ENCODE measurements at places on chromosomes 4 and X.

DNA sequence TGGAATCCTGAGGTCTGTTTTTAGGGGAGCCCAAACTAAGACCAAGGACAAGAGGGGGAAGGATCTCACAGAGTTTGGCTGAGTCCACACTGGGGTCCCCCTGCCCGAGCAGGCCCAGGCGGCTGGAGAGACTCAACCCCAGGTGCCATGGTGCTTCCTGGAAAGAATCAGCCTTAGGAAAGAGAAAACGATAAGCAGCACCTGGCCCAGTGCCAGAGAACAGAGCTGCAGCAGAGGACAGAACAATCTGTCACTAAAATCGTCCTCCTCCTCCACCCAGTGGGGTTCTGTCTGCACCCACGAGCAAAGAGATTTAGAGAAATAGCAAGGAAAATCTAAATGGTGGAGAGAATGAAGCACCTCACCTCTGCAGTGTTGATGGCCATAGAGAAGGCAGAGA, 470.5 kb downstream of the BCOR start:
- no peak for DNase-seq

DNA sequence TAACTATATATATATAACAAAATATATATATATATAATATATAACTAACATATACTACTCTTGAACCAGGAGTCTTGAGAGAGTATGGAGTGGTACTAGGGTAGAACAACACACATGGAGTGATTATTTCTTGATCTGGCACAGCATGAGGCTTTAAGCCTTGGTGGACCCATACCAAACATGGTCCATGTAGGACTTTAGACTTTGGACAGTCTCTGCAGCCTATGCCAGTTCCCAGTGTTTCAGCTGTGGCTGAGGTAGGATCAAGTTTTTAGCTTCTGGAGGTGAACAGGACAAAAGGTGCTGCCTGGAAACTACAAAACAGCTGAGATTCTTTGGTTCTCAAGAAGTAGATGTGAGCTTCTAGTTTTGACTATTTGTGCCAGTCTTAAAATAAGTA, 20.6 kb downstream of the CORIN start:
- no peak for DNase-seq

DNA sequence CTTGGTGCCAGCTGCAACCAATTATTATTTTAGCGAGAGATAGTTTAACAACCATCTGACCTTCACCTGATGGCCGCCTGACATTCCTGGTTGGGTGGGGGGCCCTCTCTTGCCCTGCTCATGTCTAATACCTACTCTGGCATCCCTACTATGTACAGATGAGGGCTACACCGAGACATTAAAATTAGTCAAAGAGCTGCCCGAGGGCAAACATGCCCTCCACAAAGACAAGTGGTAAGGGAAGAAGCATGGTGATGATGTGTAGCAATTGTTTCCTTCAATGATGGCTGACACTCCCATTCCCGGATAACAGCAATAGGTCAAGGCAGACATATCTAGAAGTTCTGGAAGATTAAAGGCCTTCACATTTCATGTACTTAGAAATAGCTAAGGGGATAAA, 49.6 kb downstream of the MAP7D3 start:
- no peak for DNase-seq

- DNase-seq: no peak
These were observed 7.7 kb upstream of the TMEM271 start for GRCh38 chr4:583820-584219.

- DNase-seq: no peak
These were observed 1.2 kb downstream of the PRMT9 start for GRCh38 chr4:147682755-147683154.

DNA sequence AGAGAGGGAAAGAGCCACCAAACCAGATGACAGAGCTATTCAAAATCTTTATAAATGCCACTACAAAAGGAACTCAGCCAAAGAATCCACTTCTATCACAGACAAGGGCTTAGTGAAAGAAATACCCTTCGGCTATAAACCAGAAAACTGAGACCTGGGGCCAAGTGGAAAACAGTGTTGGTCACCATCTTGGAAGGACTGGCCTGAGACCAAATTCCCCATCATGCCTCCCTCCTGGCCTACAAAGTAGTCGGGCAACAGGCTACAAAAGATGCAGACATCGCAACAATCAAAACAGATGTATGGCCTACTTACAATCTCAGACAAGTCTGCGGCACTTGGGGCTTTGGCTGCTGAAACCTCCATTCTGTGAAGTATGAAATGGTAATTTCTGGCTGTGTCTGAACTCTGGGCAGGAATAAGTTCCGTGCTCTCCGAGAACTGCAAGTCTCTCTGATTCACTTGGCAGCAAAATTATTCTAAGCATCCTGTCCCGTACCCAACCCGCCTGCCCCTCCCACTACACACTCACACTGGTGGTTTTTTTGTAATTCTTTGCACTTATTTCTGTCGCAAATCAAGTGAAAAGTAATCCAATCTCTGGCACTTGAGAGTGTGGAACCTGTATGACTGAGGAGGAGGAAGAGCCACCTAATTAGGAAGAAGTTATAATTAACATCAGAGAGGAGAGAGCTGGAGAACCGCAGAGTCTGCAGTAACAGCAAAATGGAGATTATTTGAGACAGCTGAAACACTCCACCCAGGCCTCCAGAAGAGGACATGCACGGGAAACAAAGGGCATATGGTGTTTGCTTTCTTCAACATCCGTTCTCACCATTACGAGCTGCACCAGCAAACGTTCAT, 87.8 kb downstream of the SH3KBP1 start:
- no peak for DNase-seq

DNA sequence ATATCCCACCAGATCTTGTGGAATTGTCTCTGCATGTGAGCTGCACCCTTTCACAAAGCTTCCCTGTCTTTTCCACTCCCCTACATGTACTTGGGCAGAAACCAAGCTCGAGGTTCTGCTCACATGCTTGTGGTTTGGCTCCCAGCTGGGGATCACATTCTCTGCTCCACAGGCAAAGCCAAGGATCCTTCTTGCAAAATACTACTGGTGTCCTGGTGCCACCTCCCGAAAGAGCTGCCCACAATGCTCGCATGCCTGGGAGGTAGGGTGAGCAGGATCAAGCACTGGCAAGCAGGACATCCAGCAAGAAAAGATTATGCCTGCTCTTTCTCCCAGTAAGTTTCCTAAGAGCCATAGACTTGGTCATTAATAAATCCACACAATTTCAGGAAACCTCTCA, 45.1 kb upstream of the PPARGC1A start:
- no peak for DNase-seq

GRCh38 chr4:142815834-142816233, 30.3 kb downstream of the INPP4B start:
- no peak for DNase-seq

DNA sequence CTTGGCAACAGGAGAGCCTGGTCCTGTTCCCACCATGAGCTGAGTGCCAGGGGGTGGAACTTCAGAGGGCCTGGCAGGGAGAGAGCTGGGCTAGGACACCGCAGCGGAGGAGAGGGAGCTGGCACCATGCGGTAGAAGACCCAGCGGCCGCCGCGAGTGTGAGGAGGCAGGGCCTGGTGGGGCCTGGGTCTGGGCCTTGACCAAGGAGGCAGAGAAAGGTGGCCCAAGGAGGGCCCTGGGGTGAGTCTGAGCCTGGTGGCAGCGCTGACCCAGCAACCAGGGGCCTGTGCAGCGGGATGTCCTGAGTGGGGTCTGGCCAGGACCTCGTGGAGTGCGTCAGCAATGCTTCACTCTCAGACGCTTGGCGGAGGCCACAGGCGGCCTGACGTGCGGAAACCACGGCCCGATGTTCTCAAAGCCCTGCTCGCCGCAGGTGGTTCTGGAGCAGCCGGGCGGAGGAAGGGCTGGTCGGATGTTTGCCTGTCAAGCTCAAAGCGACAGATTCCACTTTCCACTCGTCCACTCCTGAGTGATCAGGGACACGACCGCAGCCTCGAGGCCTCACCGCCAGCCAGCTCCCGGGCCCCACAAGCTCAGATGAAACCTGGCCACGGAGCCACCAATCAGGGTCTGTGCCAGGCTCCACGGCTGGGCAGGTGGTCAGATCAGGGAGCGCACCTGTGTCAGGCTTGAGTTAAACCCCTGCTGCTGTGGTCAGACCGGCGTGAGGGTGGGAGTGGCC, 20.8 kb downstream of the ATP5ME start:
- no peak for DNase-seq

DNA sequence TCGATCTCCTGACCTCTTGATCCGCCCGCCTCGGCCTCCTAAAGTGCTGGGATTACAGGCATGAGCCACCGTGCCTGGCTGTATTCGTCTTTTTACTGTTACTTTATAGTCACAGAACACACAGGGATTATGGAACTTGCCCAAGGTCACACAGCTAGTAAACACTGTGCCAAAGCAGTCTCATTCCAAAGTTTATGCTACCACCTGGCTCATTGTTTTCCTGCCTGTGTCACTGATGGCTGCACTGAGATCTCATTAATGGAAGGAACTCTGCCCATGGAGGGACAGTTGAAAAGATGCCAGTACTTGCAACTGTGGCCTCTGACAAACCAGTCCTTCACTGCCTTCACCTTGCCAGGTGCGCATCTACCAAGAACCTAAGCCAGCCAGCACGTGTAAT, 517.7 kb downstream of the BCOR start:
- DNase-seq: no peak

Data from Panc1 (cell line).